ENCODE measurements at places on chromosomes 4 and X.

DNA sequence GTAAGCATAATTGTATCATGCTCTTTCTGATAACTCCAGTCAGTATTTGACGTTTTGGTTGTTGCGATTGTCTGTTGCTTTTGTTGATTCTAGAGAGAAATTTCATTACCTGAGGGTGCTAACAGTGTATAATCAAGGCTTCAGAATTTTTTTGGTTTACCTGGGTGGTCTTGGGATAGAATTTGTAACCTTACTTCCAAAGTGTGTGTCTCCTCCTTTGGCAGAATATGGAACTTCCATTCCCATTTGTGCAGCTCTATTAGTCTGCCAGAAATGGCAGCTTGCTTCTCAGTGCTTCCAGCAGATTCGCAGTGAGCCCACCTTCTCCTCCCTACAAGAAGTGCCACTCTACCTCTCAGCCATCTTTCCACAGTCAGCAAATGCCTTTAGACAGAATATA lies 5.3 kb downstream of the COPS4 start:
- no peak for DNase-seq

DNA sequence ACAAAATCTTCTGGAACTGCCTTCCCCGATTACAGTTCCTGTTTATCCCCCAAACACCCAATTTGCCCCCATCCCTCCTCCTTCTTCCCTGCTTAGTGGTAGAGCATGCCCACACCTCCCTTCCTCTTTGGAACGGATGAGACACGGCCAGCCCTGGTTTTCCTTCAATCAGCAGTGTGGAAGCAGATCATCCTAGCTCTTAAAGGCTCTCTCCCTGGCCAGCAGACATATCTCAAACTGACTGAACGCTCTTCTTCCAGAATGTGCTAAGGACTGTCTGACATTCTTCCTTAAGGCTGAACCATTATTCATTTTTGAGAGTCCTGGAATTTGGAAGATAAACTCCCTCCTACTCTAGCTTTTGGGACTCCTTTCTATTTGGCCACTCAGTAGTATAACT lies 161.1 kb downstream of the TRIML1 start:
- DNase-seq = no peak

GRCh38 chrX:53580742-53581504 lies 105.6 kb downstream of the HUWE1 start:
- DNase-seq = no peak

DNA sequence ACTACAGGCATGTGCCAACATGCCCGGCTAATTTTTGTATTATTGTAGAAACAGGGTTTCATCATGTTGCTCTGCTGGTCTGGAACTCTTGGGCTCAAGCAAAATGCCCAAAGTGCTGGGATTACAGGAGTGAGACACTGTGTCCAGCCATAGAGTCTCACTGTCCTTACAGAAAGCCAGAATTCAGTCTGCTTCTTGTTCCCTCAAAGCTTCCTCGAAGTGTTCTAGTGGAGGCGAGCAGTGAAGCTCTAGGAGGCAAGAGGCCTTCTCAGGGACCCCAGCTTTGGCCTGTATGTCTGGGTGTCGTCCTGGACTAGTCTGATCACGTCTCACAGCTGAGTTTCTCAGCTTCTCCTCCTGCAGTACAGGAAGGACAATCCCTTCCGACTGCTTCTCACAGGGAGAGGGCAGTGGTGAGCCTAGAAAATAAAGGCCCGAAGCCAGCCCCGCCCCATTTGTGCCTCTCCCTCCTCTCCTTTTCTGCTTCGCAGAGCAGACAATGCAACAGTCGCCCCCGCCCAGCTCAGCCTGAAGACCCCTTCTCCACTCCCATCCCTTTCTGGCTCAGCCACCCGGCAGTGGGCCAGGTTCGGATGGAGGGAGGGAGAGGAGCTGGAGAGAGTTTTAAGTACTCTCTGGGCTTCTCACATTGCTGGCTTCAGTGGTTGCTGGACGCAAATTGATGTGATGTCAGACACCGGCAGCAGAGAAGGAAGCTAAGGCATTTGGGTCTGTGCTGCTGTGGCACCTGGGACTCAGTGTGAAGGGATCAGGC lies 11.1 kb upstream of the FAM3A start:
- DNase-seq = peak; percentile 57

- peak; percentile 60 for DNase-seq
Measured at GRCh38 chr4:6470502-6471306, 1.7 kb downstream of the PPP2R2C start.

DNA sequence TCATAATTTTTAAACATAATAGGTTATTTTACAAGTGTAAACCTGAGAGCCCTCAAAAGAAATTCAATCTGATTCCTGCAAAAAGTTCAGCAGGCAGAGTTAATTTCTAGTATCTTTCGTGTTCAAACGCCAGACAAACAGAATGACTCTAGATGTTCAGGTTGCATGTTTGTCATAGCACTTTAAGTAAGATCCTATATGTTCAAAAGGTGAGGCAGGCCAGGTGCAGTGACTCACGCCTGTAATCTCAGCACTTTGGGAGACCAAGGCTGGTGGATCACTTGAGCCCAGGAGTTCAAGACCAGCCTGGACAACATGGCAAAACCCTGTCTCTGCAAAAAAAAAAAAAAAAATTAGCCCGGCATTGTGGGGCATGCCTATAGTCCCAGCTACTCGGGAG lies 1.1 kb upstream of the RASSF6 start:
- DNase-seq = no peak

GRCh38 chr4:140720387-140721304 lies 35.5 kb downstream of the TBC1D9 start:
- no peak for DNase-seq

GRCh38 chr4:162163892-162164759 lies at the start of gene FSTL5:
Gene FSTL5, minus strand, starts transcription at chr4:162164000. Its CDS starts 52,604 bp downstream, at chr4:162111396.
- no peak for DNase-seq

DNA sequence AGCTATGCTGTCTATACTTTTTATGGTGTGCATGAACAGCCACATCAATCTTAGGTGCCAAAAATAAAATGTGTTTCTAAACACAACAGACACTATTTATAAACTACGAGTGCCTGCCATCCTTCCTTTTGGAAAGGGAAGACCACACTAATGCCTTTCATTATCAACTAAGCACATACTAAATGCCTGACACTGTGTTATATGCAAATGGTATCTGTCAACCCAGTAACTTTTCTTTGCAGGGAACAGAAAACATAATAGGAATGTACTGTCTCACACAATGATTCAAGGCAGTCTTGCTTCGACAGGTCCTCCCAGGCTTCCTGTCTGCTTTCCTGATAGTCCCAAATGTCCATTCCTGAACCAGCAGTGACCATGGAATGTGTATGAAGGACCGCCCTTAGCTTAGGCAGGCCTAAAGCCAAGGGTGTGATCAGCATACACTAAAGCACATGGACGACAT lies 43.8 kb downstream of the ADGRA3 start:
- DNase-seq = no peak

DNA sequence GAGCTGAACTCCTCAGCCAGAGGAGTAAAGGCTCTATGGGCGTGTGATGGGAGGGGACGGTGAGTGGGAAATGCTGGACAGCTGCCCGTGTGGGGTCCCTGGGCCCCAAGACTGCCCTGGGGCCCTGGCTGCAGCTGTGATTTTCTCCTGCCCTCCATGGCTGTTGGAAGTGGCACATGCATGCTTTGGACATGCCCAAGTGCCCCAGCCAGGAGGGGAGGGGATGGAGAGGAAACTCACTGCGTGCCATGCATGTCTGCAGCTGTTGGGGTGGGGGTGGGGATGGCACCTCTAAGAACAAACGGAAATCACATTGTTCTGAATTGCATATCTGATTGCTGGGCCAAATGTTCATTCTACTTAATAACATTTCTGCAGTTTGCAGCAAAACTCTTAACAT lies 52.4 kb downstream of the MID2 start:
- no peak for DNase-seq

DNA sequence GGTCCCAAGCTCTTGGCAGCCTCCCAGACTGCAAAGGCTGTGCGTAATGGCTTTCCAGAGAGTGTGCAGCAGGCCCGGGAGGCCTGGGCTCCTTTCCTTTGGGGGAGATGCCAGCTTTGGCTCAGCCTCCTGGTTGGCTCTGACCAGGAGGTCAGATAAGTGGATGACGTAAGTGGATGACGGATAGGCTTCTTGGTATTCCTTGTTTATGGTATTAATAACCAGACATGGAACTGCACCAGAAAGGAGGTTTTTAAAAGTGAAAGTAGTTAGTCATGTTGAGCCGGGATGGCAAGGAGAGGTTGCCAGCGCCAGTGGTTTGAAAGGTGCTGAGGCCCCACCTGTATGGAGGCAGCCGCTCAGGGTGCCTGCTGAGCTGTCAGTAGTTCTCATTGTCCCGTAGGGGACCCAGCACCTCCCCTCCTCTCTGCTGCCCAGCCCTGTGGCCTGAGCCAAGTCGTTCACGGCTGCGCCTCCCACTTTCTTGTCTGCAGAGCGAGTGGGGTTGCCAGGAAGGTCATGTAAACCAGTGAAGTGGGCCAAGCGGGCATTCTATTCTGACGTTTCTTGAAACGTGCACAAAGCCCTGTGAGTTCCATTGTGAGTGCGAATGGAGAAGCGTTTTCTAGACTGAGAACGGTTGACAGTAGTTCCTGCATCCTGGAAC lies 28.7 kb upstream of the STOX2 start:
- DNase-seq = peak; percentile 98

GRCh38 chr4:53508446-53508845 lies 82.8 kb downstream of the LNX1 start:
- no peak for DNase-seq

GRCh38 chr4:2832981-2833670 lies 10.5 kb upstream of the ADD1 start:
- no peak for DNase-seq

GRCh38 chrX:47080915-47081236 lies 2.6 kb downstream of the RGN start:
- DNase-seq = no peak

DNA sequence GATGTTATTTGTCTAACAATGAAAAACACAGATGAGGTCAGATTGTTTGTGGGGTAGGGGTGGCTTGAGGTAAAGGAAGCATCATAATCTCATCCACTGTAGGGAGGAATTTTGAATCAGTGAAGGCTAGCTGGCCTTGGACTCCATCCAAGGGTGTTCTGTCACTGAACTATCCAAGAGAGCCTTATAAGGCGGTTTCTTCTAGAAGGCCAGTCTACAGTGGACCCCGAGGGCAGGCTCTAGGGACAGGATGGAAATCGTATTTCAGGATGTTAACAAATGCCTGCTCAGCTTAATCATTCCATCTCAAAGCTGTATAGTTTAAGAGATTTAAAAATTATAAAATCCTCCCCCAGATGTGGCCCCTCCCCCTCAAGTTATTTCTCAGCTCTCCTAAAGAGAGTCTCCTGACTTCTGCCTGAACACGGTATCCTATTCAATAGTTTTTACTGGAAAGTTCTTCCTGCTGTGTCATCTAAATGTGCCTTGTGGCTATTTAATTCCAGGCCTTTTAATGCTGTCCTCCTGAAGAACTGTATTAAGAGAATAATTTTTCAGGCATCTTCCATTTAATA lies 8.0 kb downstream of the IGFBP7 start:
- no peak for DNase-seq

- DNase-seq = no peak
Measured at GRCh38 chr4:88962396-88962795, 94.6 kb downstream of the FAM13A start.

GRCh38 chr4:19940861-19941260 lies 310.8 kb upstream of the SLIT2 start:
- no peak for DNase-seq

DNA sequence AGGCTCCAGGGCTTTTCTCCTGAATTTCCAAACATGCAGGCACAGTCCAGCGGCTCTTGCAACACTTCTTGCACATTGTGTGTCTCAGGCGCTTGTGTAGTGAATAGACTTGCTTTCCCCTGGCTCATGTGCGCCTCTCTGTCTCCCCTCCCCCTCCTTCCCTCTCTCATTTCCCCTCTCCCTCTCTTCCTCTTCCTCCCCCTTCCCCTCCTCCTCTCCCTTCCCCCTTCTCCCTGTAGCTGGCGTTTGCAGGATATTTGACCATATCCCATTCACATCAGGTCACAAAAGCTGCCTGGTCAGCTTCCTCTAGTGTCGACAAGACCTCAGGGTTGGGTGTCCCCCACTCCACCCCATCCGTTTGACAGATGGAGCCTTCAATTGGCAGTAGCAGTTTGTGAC lies 2.4 kb downstream of the CHST7 start:
- DNase-seq = no peak

DNA sequence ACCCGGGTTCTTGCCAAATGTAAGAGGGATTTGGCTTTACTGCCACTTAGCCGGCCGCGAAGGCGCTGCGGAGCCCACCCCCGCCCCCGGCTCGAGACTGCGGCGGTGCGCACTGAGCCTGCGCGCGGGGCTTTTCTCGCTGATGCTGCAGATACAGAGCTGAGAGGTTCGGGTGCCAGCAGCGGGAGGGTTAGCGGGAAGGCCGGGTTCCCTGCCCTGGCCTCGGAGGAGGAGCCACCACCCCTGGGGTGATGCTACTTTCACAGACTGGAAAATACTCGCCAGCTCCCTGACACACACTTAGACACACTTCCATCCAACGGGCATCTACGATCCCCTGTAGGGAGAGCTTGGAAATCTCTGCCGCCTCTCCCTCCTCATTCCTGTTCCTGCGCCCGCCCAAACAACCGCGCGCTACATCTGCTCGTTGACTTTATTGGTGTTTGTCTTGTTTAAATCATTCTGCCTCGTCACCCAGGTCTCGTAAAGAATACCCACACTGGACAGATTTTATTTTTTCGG lies 2.1 kb upstream of the PCDH7 start:
- peak; percentile 48 for DNase-seq

- no peak for DNase-seq
Measured at GRCh38 chr4:41865981-41866798, 69.0 kb upstream of the TMEM33 start.

- DNase-seq = no peak
Measured at GRCh38 chr4:150256841-150257730, 178.8 kb downstream of the DCLK2 start.

DNA sequence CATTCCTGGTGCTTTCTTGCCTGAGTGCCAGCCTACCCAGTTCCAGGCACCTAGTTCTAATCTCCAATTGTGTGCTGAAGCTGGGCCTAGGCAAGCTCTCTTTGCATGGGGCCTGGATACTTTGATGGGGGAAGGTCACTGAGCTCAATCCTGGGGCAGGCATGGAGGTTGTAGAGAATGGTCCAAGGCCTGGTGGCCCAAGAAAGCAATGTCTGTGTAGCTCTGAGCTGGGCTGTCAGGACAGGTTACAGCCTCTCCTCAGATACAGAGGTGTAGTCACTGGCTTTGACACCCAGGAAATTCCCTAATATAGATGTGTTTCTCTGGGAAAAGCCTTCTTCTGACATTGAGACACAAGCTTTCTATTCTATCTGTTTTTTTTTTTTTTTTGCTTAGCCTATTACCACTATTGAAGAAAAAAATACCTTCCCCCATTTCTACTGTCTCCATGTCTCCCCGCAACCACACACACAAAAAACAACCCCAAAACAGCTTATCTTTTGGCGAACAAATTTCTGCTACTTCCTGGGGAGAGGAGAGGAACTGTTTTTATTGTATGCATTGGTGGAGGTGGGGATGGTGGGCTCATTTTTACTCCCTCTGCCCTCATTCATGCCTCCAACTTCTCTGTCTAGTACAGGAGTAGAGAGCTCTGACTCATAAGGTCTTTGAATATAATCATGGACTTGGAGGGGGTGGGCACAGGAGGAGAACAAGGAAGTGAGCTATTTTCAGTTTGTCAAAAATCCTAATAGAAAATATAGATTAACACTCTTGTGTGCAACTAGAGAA lies 66.7 kb upstream of the DHX15 start:
- DNase-seq = no peak

- DNase-seq = no peak
Measured at GRCh38 chr4:11197631-11198341, 230.9 kb downstream of the HS3ST1 start.

Data from NCI-H226 (cell line).